Stomach (tissue), 19 donors: ENCODE measurements at places on chromosomes 16 and 17. TPM values are rescaled to one million over a fixed set of nuclear protein-coding genes. Genes with fewer than 3 reads are reported as not detected.
A peak's percentile ranks its signal among the peaks of the same experiment; 100 is the strongest.

Gene TMED6
- 2.9 TPM for total RNA-seq

Gene TBC1D26
- not detected for total RNA-seq

Gene SLC46A1
- 1.3 TPM for total RNA-seq

Gene SEPTIN12
- not detected for total RNA-seq

Gene FBXW10B
- total RNA-seq = not detected

Gene WFDC1
- total RNA-seq = 27.4 TPM

Gene CHST4
- total RNA-seq = not detected

Gene TNP2
- total RNA-seq = not detected

Gene KRT40
- total RNA-seq = not detected

Gene HBQ1
- total RNA-seq = not detected

Gene NPIPA8
- total RNA-seq = not detected

Gene ANKS4B
- not detected for total RNA-seq

Gene C1QTNF1
- 7.5 TPM for total RNA-seq

Gene DNASE1L2
- total RNA-seq = not detected

Gene EVI2A
- total RNA-seq = not detected

Gene TRAP1
- 47.9 TPM for total RNA-seq

Gene CSNK1D
- total RNA-seq = 180 TPM

GRCh38 chr17:50767030-50767429 lies 288 bp downstream of the ANKRD40CL start:
- DNase-seq = no peak

- no peak for DNase-seq
Observed at GRCh38 chr16:49748322-49748721, 107.6 kb downstream of the ZNF423 start.

GRCh38 chr16:88067530-88068411 lies 116.5 kb downstream of the BANP start:
- no peak for DNase-seq

DNA sequence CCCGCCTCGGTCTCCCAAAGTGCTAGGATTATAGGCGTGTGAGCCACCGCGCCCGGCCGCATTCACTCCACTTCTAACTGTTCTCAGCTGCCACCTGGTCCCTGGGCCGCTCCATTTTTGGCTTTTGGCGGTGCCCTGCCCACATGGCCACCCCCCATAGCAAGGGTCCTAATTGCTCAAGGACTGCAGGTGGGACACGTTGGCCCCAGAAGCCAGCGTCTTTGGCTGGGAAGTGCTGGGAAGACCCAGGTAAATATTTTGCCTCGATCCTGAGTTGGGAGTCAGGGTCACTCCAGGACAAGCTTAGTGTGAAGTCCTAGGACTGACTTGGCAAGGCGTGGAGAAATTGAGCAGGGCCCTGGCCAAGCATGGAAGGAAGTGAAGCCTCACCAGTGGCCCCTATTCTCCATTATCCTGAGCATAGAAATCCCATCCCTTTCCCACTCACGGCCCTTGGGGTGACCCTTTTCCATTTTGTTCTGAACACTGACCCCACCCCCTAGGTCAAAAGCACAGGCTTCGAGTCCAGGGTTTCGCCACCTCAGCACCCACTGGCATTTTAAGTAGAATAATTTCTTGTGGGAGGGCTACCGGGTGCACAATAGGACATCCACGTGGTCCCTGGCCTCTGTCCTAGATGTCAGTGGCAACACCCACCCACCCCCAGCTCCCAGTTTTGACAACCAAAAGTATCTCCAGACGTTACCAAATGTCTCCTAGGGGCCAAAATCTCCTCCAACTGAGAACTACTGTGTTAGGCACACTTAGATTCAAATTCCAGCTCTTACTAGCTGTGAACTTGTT lies 5.9 kb upstream of the WDR81 start:
- DNase-seq = no peak

- peak; percentile 56 for DNase-seq
Observed at GRCh38 chr16:2028620-2029220, 2.0 kb downstream of the NHERF2 start.

DNA sequence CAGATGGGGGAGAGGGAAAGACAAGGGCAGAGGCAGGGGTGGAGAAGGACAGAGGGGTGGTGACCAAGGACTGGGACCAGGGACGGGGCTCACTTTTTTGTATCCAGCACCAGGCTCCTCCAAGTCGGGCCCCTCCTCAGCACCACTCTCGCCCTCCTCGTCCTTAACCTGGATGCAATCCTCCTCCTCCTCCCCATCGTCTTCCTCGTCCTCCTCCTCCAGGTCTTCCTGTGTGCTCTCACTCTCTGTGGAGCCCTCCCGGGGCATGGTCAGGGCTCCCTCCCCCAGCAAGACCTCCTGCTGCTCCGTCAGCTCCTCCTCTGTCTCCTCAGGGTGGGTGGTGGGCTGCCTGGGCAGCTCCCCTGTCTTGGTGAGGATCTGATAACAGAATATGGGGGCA lies 16.8 kb downstream of the G6PC3 start:
- DNase-seq = no peak

DNA sequence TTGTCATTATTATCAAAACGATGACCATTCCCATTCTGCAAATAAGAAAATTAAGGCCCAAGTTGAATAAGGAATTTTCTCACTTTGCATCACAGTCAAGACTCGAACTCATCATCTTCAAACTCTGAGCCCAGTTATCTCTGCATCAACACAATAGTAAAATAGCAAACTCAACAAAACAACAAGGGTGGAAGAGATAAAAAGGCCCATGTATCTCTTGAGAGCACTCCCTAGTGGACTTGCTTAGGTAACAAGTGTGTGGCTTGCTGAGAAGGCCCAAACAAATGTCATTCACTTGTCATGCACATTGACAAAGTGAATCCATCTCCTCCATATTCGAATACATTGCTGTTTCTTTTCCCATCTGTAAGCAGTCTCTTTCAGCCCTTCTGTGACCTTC lies 412.0 kb upstream of the MAF start:
- peak; percentile 16 for DNase-seq

- DNase-seq = peak; percentile 81
Observed at GRCh38 chr16:49700251-49701064, 155.5 kb downstream of the ZNF423 start.

DNA sequence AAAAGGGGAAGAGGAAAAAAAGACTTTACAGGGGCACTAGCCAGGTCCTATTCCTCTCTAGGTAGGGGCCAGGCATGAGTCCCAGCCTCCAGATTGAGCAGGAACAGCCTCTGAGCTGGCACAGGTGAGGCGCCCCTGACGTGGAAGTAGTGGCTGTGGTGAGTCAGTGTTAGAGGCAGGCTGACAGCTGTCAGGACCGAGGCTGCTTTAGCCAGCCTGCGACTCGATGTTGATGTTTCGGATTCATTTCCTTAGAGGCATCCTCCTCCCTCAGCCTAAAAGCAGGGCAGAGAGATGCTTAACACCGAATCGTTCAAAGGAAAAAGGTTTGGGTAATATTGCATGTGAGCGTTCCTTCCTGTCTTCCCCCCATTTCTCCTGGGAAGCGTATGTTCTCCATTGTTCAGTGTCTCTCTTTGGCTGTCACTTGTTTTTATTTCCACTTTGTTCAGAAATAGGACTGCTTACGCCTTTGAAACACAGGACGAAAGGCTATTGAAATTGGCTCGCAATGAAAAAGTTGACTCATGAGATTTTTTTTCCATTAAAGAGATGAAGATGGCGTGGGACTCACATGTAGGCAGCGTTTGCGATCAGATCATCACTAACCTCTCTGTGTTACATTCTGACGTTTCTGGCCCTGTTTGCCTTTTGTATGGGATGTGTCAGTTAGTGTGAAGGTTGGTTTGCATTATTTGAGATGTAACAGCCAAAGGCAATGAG lies 1.3 kb downstream of the KIAA0513 start:
- DNase-seq = peak; percentile 79

- DNase-seq = no peak
Observed at GRCh38 chr16:48292452-48292851, 45.1 kb upstream of the ABCC11 start.

DNA sequence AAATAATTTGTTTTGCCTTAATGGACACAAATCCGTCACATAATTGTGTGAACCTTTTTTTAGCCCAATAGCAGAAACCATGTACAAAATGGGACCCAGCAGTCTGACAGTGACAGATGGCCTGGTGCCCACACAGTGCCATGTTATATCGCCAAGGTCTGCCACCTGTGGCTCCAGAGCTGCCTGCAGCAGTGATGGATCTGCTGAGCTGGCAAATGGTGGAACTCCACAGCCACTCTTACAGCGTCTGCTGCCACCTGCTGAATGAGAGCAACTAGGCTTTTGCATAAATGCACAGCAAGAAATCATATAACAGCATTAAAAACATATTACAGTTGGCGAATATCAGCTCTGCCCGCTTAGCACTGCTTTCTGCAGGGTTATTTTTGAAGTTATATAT lies 59.4 kb downstream of the NUP93 start:
- DNase-seq = peak; percentile 82

DNA sequence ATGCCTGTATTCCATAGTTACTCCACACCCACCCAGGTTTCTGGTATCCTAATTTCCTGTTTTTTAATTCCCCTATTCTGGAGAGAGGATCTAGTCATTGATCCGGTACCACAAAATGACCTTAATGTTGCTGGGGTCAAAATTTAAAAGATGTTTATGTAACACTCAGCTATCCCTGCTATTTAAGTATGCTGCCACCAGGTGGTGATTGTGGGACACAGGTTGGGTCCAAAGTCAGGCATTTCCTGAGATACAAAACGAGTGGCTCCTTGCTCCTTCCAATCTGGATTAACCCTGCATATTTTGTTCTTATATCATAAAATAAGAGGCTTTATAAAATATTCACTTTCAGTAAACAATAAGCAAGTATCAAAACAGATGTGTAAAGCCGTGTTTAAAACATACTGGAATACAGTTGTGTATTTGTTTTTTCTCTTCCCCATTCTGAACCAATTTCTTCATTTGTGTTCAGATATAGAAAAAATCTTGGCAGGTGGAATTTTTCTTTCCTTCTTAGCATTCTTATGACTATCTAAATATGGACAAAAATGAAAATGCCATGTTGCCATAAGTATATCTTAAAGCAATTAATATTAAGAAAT lies 16.3 kb downstream of the HS3ST4 start:
- DNase-seq = peak; percentile 22

GRCh38 chr16:66204756-66205155 lies 161.7 kb upstream of the CDH5 start:
- no peak for DNase-seq

DNA sequence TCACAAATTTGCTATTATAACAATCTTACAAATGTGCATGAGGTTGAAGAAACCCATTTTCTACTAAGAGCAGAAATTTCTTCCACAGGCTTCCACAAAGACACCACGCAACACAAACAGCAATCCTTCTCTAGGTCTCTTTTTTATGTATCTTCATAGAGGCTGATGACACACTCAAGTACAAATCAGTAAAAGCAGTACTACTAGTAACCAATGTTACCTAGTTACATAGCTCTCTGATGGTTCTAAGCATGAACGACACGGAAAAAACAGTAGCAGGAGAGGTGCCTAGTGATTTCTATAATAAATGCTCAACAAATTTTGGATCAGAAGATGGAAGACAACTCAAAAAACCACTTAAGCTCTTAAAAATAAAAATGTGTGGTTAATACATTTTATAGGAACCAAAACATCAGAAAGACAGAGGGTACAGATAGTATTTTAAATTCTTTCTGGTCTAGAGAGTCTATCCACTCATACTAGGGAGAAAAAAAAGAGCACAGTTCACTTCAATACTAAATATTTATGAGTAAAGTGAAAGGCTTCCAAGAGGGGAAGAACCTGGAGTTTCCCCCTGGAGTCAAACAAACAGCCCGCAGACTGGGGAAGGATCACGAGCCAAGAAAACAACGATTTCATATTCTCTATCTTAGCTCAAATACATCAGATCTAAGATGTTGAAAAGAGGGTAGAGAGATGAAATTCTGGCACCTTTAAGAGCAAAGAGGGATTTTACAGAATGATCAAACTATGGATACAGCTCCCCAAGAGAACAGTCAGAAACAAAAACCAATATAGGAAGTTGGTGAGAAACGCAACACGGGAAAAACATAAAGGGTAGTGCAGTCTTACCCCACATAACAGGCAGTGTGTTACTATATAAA lies 40.2 kb downstream of the SMG6 start:
- peak; percentile 35 for DNase-seq

DNA sequence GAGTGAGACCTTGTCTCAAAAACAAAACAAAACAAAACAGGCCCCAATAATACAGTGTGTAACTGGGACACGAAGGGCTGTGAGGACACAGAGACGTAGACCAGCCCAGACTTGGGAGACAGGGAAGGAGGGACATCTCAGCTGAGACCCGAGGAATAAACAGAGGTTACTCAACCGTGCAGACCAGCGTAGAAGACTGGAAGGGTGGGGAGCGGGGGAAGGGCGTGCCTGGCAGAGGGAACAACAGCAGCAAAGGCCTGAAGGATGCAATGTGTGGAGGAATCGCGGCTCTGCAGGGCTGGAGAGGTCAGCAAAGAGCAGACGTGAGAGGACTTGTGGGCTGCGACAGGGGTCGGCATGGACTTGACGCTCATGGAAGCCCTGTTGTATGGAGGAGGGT lies 11.6 kb upstream of the CES4A start:
- no peak for DNase-seq

DNA sequence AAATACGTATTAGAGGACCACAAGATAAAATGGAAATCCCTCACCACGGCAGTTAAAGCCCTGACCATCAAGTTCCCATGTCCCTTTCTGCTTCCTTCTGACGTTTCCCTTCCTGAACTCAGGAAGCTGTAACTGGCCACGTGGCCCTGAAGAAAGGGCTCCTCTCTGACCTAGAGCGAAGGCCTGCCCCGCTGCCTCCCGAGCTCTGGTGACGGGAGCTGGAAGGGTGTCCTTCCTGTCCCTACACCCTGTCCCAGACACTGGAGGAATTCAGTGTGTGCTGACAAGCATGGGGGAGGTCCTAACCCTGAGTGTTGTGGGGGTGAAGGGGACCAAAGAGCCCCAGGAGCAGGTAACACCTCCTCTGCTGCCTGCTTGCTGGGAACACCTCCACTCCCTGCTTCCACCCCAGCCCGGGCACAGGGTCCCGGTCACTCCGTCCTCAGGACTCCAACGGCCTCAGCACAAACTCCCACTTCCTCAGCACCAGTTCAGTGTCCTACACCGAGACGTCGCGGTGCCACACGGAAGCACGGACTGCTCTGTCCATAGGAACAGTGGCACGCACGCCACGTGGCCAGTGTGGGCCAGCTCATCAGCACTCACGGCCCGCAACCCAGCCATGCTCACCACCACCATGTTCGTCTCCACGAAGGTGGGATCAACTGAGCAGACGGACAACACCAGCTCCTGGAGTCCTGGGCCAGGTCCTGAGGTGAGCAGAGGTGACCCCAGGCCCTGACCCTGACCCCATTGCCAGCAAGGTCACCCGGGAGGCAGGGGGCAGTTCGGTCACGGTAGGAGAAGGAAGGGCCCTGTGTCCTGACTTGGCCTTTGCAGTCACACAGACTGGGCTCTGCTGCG lies 16.9 kb downstream of the TMEM235 start:
- no peak for DNase-seq

- no peak for DNase-seq
Observed at GRCh38 chr16:66525396-66526180, 24.3 kb downstream of the TK2 start.

DNA sequence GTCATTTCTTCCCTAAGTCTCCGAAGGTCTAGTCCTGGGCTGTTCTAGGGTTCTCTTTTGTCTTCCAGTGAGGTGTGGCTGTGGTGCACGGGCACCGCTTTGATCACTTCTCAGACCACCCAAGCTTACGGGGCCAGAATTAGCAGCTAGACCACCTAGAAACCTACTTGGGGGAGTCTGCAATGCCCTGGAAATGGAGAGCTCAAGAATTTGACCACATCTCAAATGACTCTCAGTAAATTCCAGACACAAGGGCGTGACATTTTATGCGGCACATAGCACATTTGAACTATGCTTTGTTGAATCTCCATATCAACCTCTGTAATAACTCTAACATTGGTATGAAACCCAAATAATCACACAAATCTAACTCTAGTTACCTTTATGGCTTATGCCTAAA lies 24.9 kb downstream of the TRIM16 start:
- DNase-seq = peak; percentile 24

- DNase-seq = peak; percentile 72
Observed at GRCh38 chr16:4372578-4373355, 1.1 kb downstream of the VASN start.
